ENCODE measurements at places on chromosomes 12 and 14.
A peak's percentile ranks its signal among the peaks of the same experiment; 100 is the strongest.

GRCh38 chr12:64946132-64946829, 121.8 kb downstream of the TBC1D30 start:
- peak; percentile 81 for DNase-seq

- DNase-seq: no peak
Observed at GRCh38 chr14:102157346-102157745, 17.6 kb downstream of the WDR20 start.

- no peak for DNase-seq
Observed at GRCh38 chr14:103204852-103205540, 81.7 kb downstream of the TNFAIP2 start.

- DNase-seq: no peak
Observed at GRCh38 chr12:5921966-5922899, 22.8 kb downstream of the ANO2 start.

DNA sequence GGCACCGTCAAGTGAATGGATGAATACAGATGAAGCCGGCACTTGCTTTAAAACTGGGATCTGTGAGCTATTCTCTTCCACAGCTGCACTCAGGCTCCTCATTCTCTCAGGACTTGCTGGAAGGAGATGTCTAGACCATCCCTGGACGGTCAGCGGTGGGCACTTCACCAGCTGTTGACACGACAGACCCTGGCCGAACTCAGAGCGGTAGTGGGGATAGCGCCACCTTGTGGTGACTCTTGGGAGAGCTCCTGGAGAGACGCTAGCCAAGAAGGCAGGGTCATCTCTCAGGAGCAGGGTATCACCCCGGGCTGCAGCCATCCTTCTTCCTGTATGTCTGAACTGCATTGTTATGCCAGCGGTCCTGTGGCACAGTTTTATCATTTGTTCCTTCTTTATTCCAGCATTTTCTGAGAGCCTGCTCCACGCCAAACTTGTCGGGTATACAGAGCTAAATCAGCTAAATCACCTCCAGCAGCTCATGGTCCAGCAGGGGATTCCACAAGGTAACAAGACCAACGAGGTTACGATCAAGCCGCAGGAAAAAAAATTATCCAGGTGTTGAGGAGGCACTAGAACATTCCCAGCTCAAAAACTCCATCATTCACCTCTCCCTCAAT, 10.0 kb downstream of the WNT1 start:
- DNase-seq: peak; percentile 45

GRCh38 chr12:107468182-107468581, 217.4 kb upstream of the PWP1 start:
- peak; percentile 29 for DNase-seq

DNA sequence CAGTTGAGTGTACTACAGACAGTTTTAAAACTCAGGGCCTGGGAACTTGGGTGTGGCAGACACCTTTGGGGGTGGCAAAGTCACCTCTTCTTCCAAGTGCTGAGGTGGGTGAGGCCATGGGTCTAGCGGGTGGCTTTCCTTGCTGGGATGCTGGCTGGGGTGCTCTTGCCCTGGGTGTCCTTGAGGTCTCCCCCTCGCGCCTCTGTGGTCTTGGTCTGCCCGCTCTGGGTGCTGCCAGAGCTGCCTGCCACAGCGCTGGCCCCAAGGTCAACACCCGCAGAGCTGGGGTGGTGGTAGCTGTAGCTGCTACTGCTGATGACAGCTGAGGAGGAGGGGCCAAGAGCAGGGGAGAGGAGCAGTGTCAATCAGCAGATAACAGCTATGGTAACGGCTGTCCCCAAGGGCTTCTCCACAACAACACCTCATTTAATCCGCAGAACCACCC, 6.8 kb downstream of the KRT74 start:
- DNase-seq: no peak

GRCh38 chr12:124422142-124422569, 127.3 kb downstream of the RFLNA start:
- DNase-seq: no peak

GRCh38 chr12:109461846-109462756, 15.0 kb downstream of the KCTD10 start:
- no peak for DNase-seq

GRCh38 chr14:36315159-36315853, 5.1 kb downstream of the MBIP start:
- no peak for DNase-seq

GRCh38 chr14:65211341-65211987, 109.1 kb upstream of the MAX start:
- no peak for DNase-seq

- DNase-seq: no peak
Observed at GRCh38 chr12:57717131-57717530, 21.4 kb downstream of the AGAP2 start.

DNA sequence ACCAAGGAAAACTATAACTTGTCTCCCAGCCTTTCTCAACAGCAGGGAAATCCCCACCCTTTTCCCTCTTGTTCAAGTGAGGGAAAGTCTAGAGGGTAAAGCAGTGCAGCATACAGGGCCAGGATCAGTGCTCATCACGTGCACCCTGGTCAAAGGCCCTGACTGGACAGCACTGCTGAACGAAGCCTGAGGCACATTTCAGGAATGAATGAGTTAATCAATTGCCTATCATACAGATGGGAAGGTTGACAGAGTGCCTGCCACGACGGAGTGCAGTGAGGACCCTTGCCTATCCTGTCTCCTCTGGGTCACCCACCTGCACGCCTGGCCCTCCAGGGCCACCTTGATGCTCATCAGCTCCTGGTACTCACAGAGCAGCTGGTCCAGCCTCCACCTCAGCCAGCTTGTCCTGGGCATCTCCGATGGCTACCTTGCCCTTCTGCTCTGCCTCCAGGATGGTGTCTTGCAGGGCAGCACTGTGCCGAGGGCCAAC, 11.7 kb upstream of the KRT73 start:
- DNase-seq: no peak

DNA sequence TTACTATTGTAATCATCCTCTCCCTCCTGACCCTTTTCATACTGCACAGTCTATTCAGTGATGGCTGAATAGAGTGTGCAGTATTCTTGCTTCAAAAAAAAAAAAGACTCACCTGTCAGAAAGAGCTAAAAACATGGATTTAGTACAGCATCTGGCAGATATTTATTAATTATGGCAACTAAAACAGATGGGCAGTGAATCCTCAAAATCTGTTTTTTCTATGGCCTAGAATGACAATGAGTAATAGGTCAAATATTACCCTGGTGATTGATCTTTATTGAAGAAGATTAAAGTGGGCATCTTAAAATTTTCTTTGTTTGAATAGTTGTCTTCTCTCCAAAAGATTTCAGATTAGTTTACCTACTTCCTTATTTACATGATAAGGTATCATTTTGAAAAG, 543.6 kb downstream of the FOXG1 start:
- no peak for DNase-seq

GRCh38 chr14:51780006-51780692, 80.3 kb upstream of the GNG2 start:
- peak; percentile 49 for DNase-seq

DNA sequence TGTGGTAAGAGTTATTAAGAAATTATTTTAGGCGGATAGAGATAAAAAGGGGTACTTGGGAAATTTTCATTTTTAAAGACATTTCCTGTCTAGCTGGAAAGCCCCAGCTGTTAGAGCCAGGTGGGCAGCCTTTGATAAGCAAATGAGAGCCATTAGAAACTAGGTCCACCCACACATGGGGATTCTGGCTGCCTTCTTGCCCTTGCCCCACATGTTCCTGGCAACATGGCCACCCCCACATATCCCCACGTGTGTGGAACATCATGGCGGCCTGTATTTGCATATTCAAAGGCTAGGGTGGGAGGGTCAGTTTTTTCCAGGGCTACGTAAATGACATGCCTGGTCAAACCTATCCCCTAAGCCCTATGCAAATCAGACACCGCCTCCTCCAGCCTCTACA, 1382.1 kb downstream of the AACS start:
- DNase-seq: no peak

GRCh38 chr12:6215932-6216494, 15.8 kb downstream of the CD9 start:
- DNase-seq: no peak

- no peak for DNase-seq
Observed at GRCh38 chr12:132003846-132004245, 54.1 kb downstream of the EP400 start.

DNA sequence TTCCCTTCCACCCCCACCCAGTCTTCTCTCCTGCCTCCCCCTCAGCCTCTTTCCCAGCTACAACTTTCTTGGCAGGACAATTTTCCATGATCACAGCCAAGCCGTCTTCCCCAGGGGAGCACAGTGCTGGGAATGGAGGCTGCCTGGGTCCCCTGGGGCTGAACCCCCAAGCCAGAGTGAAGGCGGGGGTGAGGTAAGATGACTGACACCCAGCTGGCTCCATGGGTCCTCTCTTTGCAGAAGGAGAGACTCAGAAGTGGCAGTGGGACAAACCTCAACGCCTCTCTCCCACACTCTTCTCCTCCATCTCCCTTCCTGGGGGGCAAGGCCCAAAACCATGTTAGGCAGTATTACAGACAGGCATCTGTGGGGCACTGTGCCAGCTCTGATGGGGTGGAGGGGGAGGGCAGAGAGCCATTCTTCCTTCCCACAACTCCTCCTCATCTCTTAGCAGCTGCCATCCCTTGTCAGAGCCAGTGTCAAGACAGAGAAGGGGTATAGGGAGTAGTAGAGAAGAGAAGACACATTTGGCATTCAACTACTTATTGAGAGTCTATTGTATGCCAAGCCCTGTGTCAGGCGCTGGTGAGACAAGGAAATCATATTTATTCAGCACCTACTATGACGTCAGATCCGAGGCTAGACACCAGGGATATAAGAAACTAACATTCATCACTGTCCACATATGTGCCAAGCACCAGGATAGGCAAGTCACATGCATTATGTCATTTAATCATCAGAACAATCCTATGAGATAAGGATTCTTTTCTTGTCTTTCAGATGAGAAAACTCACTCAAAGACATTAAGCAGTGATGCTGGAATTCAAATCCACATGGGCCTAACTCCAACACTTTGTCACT, 3.6 kb downstream of the ITGA7 start:
- no peak for DNase-seq

DNA sequence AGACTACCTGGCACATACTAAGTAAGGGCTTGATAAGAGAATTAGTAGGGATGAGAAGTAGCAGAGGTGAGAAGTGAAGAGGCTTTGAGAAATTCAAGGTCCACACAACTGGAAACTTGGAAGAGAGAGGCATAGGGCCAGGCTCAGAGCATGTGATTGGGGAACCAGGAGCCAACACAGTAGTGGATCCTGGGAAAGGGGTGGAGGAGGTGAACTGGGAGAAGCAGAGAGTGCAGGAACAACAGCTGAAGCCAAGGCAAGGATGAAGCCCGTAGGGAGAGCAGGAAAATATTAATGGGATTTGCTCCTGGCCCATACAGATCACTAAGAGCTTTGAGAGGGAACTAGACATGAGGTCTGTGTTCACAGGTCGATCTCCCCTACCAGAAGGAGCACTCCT, 1.4 kb upstream of the ITGB7 start:
- DNase-seq: no peak

GRCh38 chr12:64389154-64389553, 1.4 kb downstream of the C12orf56 start:
- DNase-seq: no peak

- no peak for DNase-seq
Observed at GRCh38 chr14:87566991-87567390, 426.0 kb downstream of the GALC start.

DNA sequence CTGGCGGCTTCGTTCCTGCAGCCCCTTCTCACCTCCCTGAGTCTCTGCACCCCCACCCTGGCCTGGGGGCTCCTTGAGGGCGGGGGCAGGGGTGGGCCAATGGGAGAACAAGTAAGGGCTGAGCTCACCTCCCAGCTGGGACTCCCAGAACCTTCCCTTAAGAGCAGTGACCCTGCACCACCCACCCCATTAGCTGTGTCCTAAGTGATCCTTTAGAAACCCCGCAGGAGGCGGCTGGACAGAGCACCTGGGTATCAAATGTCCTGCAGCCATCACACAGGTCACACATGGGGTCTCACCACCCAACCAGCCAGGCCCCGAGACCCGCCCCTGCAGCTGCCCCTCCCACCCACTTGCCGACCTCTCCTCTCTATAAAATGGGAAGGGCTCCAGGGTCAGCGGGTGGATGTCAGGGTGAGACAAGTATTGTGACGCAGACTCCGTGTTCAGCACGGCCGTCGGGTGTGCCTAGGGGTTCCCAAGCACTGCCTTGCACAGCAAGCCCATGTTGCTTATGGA, 151.2 kb upstream of the C14orf180 start:
- DNase-seq: no peak

- no peak for DNase-seq
Observed at GRCh38 chr14:86708846-86709339, 1178.9 kb downstream of the FLRT2 start.

- DNase-seq: peak; percentile 54
Observed at GRCh38 chr14:66884149-66884548, 305.1 kb upstream of the GARIN2 start.

- DNase-seq: no peak
Observed at GRCh38 chr14:67733616-67734015, 31.9 kb downstream of the RDH12 start.

GRCh38 chr14:96938946-96939345, 141.8 kb downstream of the VRK1 start:
- DNase-seq: no peak

DNA sequence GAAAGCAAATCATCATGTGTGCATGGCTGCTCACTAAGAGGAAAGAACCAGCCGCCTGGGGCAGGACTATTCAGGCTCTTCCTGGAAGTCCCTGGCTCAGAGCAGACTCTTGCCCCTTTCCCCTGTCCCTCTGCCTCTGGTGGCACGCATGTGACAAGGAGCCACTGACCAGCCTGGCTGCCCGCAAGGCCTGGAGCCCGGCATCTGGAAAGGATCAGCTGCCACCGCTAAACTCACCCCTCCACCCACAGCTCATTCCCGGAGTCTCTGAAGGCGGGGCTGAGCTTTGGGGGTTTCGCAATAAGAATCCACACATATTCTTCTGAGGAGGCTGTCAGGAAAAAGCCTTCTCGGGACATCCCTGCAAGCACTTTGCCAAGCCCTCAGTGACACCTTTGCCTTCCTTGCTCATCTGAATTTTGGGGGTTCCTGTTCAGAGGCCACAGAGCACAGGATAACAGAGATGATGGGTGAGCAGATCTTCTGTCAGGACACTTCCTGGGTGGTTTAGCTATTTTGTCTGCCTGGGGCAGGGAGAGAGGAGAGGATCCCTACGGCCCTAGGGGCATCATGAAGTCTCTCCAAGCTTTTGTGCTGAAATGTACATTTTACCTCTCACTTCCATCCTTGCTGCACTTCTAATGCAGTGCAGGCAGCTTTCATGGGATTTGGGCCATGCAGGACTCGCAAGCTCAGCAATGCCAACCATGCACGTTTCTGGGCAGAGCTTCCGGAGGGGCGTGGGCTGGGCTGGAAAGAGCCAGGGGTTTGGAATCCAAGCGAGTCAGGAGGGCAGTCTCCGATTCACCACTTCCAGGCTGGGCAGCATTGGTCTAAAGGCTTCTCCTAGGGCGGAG, 124.8 kb upstream of the MAP1LC3B2 start:
- no peak for DNase-seq

GRCh38 chr12:16606991-16607390, 1.0 kb upstream of the LMO3 start:
- peak; percentile 36 for DNase-seq

Measured in NCI-H774 (cell line).